Foreskin melanocyte (primary cell): ENCODE measurements at places on chromosomes 5 and 9.

GRCh38 chr9:134385915-134386314 is 59.7 kb downstream of the RXRA start:
- no peak for DNase-seq

GRCh38 chr9:100670719-100671118 is 92.8 kb downstream of the CAVIN4 start:
- no peak for DNase-seq

DNA sequence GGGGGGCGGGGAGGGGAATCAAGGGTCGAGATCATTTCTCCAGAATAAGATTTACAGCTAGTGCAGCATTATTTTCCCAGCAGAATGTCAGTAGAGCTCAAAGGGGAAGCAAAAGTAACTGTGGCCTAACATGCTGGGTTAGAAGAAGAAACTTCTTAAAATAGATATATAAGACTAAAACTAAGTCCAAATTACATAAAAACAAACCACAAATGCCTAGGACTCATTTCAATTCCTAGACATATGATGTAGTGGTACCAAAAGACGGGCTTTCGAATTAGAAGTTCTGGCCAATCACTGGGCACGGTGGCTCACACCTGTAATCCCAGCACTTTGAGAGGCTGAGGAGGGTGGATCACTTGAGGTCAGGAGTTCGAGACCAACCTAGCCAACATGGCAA is 20.8 kb upstream of the MELK start:
- DNase-seq, result no peak

GRCh38 chr9:110283751-110284150 is 27.4 kb upstream of the TXN start:
- no peak for DNase-seq

GRCh38 chr9:136527721-136528710 is 17.8 kb downstream of the NOTCH1 start:
- DNase-seq, result no peak

DNA sequence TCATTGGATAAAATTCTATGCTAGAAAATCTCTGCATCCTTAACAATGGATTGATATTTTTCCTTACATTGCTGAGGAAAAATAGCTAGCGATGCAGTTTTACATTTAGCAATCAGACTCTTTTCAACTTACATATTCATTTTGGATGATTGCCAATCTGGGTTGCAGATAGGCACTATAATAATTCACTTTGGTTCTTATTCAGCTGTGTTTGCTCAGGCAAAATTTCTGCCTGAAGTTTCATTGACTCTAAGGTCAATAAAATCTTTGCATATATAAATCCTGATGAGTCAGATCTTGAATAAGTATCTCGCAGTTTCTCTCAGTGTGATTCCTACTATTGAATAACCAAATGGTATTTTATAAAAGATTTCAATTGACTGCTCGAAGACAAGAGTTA is 1105.8 kb downstream of the CDH18 start:
- DNase-seq, result no peak

GRCh38 chr5:880816-881550 is 11.6 kb downstream of the BRD9 start:
- DNase-seq, result no peak
